ENCODE measurements at places on chromosomes 5 and 9. TPM values are rescaled to one million over a fixed set of nuclear protein-coding genes. Genes with fewer than 3 reads are reported as not detected.

Gene CBY3
- total RNA-seq = not detected

Gene PCDHB2
- total RNA-seq = 12.6 TPM

Gene TTC33
- 11.9 TPM for total RNA-seq

Gene PDLIM4
- total RNA-seq = 50.2 TPM

Gene GNA14
- 5.5 TPM for total RNA-seq

Gene RASGEF1C
- total RNA-seq = 0.09 TPM

Gene SLC6A19
- total RNA-seq = 0.17 TPM

Gene ANKDD1B
- total RNA-seq = 1.9 TPM

Gene PRXL2C
- 14.6 TPM for total RNA-seq

- no peak overlapping the region for H3K4me3 ChIP-seq
- no peaks in the 10 kb centered on the region for H3K27me3 ChIP-seq
- no peak overlapping the region for H3K27ac ChIP-seq
- DNase-seq = no peak
- no peaks in the 10 kb centered on the region for H3K4me1 ChIP-seq
These were observed 468.1 kb downstream of the SPATA31D1 start for GRCh38 chr9:82456642-82457041.

GRCh38 chr5:55913466-55914413 lies 62.6 kb downstream of the IL31RA start:
- no peaks in the 10 kb centered on the region for H3K36me3 ChIP-seq
- no peaks in the 10 kb centered on the region for H3K27me3 ChIP-seq
- DNase-seq = no peak
- no peak overlapping the region for H3K27ac ChIP-seq

DNA sequence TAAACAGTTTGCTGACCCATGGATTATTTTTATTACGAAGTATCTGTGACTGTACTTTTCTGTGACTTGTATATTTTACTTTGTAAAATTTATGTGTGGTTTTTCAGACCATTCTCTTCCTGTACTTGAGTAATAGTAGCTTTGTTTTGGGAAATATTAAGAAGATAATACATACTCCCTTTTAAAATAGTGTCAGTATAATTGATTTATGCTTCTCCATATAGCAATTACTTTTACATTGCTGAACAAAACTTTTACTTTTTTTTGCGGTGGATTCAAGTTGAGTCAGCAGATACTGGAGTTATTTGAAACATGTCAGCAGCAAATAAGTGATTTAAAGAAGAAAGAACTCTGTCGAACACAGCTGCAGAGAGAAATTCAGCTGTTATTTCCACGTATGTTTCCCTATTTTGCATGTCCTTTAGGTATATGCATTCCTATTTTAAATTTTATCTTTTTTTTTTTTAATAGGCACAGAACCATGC lies 28.4 kb downstream of the TENT2 start:
- DNase-seq = no peak
- H3K27ac ChIP-seq = no peak overlapping the region
- no peaks in the 10 kb centered on the region for H3K27me3 ChIP-seq
- H3K4me3 ChIP-seq = no peak overlapping the region
- H3K36me3 ChIP-seq = no peaks in the 10 kb centered on the region

DNA sequence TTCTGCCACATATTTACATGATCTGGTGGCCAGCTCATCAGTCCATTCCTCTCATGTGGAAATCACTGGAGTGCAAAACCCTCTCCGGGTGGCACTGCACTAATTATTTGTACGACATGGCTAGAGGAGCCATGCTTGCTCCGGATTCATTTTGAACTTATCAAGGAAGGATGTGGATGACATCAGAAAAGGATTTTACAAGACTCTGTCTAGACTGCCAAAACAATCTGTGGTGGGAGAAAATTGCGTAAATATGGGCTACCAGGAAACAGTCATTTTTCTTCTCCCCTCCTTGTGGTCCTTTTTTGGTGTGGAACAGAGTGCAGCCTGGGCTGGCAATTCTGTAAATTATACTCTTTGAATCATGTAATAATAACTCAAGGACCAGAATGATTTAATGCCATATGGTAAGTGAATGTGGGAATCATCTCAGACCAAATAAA lies 123.4 kb upstream of the IFNE start:
- H3K27me3 ChIP-seq = no peaks in the 10 kb centered on the region
- no peak for DNase-seq
- no peaks in the 10 kb centered on the region for H3K36me3 ChIP-seq
- no peak overlapping the region for H3K4me3 ChIP-seq

- no peak overlapping the region for H3K27ac ChIP-seq
- H3K36me3 ChIP-seq = no peaks in the 10 kb centered on the region
- H3K4me1 ChIP-seq = no peaks in the 10 kb centered on the region
- H3K4me3 ChIP-seq = no peak overlapping the region
- no peak for DNase-seq
- H3K27me3 ChIP-seq = no peaks in the 10 kb centered on the region
These were observed 129.1 kb upstream of the PIK3R1 start for GRCh38 chr5:68086439-68086838.

DNA sequence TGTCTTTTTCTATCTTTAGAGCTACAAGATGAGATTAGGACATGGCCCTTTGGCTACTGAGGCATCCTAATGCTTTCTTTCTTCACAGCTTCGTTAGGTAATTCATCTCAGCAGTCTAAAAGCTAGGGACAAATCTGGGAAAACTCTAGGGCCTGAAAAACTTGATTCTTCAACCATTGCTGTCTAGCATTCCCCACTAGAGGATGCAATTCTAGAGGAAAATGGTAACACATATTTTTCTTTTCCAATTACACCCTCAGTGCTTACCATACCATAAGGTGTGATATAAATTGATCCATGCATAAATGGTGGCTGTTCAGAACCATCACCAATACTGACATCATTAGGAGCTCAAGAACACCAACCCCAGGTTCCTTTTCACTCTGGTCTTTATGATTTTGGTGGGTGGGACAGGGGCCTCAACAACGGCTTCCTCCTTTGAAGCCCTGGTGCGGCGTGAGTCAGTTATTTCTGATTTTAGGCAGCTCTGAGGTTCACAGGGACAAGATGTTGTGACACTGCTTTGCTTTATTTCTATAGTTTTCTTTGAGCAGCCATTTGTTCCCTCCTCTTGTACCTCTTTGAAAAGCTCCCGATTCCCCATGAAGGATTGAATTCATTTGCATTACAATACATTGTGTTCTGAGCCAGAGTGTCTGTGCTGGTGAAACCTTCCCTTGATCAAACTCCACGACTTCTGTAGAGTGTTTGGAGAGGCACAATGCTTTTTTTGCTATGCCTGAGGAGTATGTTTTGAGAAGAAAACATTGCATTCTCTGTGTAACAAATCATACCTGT lies 526.0 kb upstream of the TRPC7 start:
- no peak for DNase-seq
- H3K4me3 ChIP-seq = no peak overlapping the region
- H3K4me1 ChIP-seq = no peaks in the 10 kb centered on the region

- no peaks in the 10 kb centered on the region for H3K36me3 ChIP-seq
- no peak for DNase-seq
- no peak overlapping the region for H3K4me3 ChIP-seq
- H3K27me3 ChIP-seq = no peaks in the 10 kb centered on the region
- H3K4me1 ChIP-seq = no peaks in the 10 kb centered on the region
- H3K27ac ChIP-seq = no peak overlapping the region
These were observed 76.6 kb upstream of the SHB start for GRCh38 chr9:38145526-38146053.

DNA sequence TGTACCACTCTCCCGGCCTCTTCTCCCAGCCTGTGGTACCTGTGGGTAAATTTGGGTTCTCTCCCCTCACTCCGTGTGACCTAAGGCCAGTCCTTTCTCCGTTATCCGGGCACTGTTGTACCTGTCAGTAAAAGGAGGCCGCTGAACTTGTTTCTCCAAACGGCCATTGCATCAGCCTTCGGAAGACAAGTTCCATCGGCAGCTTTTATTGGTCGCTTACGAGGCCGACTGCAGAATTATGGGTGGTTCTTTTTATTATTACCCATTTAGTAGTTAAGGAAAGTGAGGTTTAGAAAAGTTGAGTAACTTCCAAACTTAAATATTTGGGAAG lies 558 bp downstream of the GRPEL2 start:
- peaks cover under 1% of the 10 kb centered on the region for H3K36me3 ChIP-seq
- no peaks in the 10 kb centered on the region for H3K27me3 ChIP-seq
- peak overlapping the region; percentile 65 for H3K27ac ChIP-seq
- no peaks in the 10 kb centered on the region for H3K4me1 ChIP-seq

GRCh38 chr5:36985387-36985786 lies 108.8 kb downstream of the NIPBL start:
- H3K27ac ChIP-seq = no peak overlapping the region
- DNase-seq = no peak

- no peaks in the 10 kb centered on the region for H3K4me1 ChIP-seq
- no peaks in the 10 kb centered on the region for H3K27me3 ChIP-seq
- no peak for DNase-seq
- H3K27ac ChIP-seq = no peak overlapping the region
- no peak overlapping the region for H3K4me3 ChIP-seq
These were observed 9.2 kb downstream of the C9orf85 start for GRCh38 chr9:71920456-71921189.

DNA sequence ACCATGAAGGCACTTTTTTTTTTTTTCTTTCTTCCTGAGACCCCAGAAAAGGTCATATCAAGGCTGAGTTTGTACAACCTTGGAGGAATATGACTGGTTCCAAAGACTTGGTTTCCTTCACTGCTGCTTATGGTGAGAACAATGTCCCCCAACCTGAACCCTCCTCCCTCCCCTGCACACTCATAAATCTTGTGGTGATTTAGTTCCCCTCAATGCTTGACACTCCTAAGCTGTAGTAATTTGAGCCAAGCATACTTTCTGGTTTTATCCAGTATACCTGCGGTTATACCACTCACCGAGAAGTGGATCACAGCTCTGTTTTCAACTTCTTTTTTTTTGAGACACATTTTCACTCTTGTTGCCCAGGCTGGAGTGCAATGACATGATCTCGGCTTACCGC lies 149.9 kb upstream of the KLF4 start:
- no peaks in the 10 kb centered on the region for H3K27me3 ChIP-seq
- no peaks in the 10 kb centered on the region for H3K36me3 ChIP-seq
- DNase-seq = no peak
- no peak overlapping the region for H3K4me3 ChIP-seq
- H3K4me1 ChIP-seq = no peaks in the 10 kb centered on the region

- peak overlapping the region; percentile 55 for H3K27ac ChIP-seq
- H3K4me3 ChIP-seq = no peak overlapping the region
- no peaks in the 10 kb centered on the region for H3K27me3 ChIP-seq
- peaks cover 3% of the 10 kb centered on the region for H3K4me1 ChIP-seq
These were observed 10.6 kb upstream of the PARP8 start for GRCh38 chr5:50655810-50656205.

DNA sequence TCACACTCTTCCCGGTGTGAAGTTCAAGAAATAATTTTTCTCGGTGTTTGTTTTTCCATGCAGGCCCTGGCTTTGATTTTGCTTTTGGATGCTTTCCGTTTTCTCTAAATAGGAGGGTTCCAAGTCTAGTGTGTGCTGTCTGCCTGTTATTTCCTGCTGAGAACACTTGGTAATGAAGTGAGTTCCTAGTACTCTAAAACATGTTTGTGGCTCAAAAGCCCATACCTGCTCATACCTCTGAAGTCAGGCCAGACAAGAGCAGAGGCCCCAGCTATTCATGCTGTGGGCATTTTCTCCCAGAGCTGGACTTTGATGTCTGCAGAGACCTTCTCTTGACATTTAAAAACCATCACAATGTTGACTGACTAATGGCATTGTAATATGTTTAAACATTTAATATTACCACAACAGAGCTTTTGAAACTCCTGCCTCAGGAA lies 211.2 kb downstream of the GOLPH3 start:
- no peak for DNase-seq
- H3K36me3 ChIP-seq = no peaks in the 10 kb centered on the region
- H3K4me1 ChIP-seq = peaks cover 6% of the 10 kb centered on the region
- H3K27ac ChIP-seq = peak overlapping the region; percentile 17
- no peaks in the 10 kb centered on the region for H3K27me3 ChIP-seq

GRCh38 chr5:115317320-115317719 lies 20.9 kb upstream of the CCDC112 start:
- no peaks in the 10 kb centered on the region for H3K27me3 ChIP-seq
- no peak for DNase-seq

DNA sequence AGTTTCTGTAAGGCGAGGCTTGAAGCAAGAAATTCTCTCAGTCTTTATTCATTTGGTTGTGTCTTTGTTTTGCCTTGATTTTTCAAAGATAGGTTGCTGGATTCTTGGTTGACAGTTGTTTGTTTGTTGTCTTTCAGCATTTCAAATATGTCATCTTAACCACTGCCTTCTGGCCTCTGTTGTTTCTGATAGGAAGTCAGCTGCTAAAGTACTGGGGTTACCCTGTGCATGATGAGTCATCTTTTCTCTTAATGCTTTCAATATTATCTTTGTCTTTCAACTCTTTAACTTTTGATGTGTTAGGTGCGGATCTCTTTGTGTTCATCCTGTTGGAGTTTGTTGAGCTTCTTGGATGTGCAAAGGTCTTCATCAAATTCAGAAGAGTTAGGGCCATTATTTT lies 1571.3 kb downstream of the MAT2B start:
- DNase-seq = no peak
- H3K4me3 ChIP-seq = no peak overlapping the region
- H3K36me3 ChIP-seq = no peaks in the 10 kb centered on the region
- H3K27ac ChIP-seq = no peak overlapping the region
- no peaks in the 10 kb centered on the region for H3K27me3 ChIP-seq

GRCh38 chr5:142717582-142718215 lies 31.8 kb upstream of the FGF1 start:
- H3K4me1 ChIP-seq = no peaks in the 10 kb centered on the region
- no peaks in the 10 kb centered on the region for H3K27me3 ChIP-seq
- H3K4me3 ChIP-seq = no peak overlapping the region
- DNase-seq = peak; percentile 21

GRCh38 chr5:146291421-146292074 lies 47.1 kb upstream of the POU4F3 start:
- no peaks in the 10 kb centered on the region for H3K27me3 ChIP-seq
- no peaks in the 10 kb centered on the region for H3K36me3 ChIP-seq
- no peaks in the 10 kb centered on the region for H3K4me1 ChIP-seq
- no peak for DNase-seq
- no peak overlapping the region for H3K27ac ChIP-seq

Measured in prostate gland (tissue), 2 donors.